Left renal pelvis (tissue), 4 donors: ENCODE measurements at places on chromosomes 2 and 18. TPM values are rescaled to one million over a fixed set of nuclear protein-coding genes. Genes with fewer than 3 reads are reported as not detected.

DNAH7 gene
- polyA plus RNA-seq: 9.1 TPM

DSC2 gene
- polyA plus RNA-seq: 40.6 TPM

CRACDL gene
- polyA plus RNA-seq: 3.2 TPM

ANKRD30B gene
- polyA plus RNA-seq: not detected

POTEI gene
- polyA plus RNA-seq: 0.10 TPM

RGPD3 gene
- polyA plus RNA-seq: not detected

TRAF3IP1 gene
- 20.6 TPM for polyA plus RNA-seq

LRRTM1 gene
- 2.9 TPM for polyA plus RNA-seq

IL37 gene
- not detected for polyA plus RNA-seq

ZNF513 gene
- polyA plus RNA-seq: 15.7 TPM

DNA sequence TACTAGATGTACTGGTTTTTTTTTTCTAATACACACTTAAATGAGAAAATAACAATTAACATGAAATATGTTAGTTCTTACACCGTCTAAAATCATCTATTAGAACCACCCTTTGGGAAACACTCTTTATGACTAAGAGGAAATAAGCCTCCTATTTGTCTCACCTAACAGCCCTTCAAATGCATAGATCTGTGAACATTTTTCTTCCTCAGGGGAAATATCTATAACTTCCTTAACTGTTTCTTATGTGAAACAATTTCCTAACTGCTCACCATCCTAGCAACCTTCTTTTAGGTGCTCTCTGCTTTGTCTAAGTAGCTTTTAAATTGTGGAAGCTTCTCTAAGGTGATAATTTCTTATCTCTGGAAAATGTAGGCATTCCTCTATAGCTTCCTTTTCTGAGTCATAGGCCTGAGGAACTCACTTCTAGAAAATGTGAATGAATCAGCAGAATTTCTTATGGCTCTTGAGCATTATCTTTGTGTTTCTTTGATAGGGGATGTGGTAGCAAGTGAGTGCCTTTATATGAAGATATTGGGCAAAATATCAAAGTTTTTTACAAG, 56.1 kb downstream of the CNTNAP5 start:
- no peak for DNase-seq

GRCh38 chr2:200348897-200349563, 42.5 kb downstream of the SPATS2L start:
- no peak for DNase-seq

GRCh38 chr2:217978536-217979150, 24.2 kb downstream of the TNS1 start:
- no peak for DNase-seq

GRCh38 chr2:24926602-24927252, 6.7 kb upstream of the ADCY3 start:
- peak; percentile 8 for DNase-seq

- DNase-seq: peak; percentile 79
Observed at GRCh38 chr18:59070181-59070912, 69.3 kb upstream of the SEC11C start.

GRCh38 chr2:10369269-10370255, 66.9 kb downstream of the HPCAL1 start:
- no peak for DNase-seq

GRCh38 chr2:111167863-111168162, 47.1 kb downstream of the BCL2L11 start:
- no peak for DNase-seq

DNA sequence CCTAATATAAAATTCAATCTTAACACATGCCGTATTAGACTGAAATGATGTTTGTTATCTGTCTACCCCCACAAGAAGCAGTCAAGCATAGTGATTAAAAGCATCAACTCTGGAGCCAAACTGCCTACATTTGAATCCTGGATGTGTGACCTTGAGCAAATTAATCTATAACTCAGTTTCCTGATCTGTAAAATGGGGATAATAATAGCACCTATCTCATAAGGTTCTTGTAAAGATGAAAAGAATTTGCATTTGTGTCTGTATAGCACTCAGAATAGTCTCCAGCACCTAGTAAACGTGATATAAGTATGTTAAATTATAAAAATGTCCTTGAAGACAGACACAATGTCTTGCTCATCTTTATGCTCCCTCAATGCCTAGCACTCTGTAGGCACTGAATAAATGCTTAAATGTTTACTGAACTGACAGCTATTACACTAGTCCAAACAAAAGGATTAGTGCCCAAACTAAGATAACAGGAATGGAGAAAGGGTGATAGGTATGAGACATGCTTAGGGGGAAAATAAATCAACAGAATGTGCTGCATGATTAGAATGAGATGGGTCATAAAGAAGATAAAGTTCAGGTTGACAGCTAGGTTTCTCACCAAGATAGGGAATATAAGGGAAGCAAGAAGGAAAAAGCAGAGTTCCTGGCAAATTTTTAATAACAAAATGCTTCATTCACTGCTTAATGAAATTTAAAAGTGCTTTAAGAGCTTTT, 180.6 kb downstream of the ATAD2B start:
- no peak for DNase-seq

- no peak for DNase-seq
Observed at GRCh38 chr2:217722883-217723472, 279.8 kb downstream of the TNS1 start.

- peak; percentile 82 for DNase-seq
Observed at GRCh38 chr2:176162911-176163671, 6.0 kb downstream of the HOXD3 start.

GRCh38 chr2:112273349-112273748, 2.0 kb upstream of the ZC3H6 start:
- DNase-seq: no peak

DNA sequence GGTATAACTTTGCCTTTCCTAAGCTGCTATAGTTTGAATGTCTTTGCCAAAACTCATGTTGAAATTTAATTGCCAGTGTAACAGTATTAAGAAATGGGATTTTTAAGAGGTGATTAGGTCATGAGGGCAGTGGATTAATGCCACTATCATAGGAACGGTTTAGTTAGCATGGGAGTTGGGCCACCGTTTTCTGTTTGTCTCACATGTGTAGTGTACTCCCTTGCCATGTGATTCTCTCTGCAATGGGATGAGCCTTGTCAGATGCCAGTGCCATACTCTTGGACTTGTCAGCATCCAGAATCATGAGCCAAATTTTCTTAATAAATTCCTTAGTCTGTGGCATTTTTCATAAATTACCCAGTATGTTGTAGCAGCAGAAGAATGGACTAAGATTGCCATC, 388.9 kb upstream of the RGPD4 start:
- DNase-seq: no peak

DNA sequence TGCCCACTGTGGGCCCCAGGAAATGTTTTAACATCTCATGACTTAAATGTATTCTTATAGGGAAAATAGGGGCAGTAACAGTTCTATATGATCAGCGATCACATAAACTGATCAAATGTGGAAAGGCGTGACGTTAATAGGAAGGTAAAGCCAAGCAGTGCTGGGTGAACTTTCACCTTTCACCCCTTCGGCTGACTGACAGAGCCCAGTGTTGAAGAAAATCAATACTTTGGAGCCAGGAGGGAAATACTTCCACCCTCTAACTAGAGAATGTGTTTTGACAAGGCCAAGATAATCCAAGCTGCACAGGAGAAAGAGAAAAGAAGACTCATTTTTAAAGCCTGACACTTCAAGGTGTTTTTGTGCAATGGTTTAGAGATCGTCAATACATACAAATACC, 116.5 kb upstream of the BOD1L2 start:
- DNase-seq: no peak

DNA sequence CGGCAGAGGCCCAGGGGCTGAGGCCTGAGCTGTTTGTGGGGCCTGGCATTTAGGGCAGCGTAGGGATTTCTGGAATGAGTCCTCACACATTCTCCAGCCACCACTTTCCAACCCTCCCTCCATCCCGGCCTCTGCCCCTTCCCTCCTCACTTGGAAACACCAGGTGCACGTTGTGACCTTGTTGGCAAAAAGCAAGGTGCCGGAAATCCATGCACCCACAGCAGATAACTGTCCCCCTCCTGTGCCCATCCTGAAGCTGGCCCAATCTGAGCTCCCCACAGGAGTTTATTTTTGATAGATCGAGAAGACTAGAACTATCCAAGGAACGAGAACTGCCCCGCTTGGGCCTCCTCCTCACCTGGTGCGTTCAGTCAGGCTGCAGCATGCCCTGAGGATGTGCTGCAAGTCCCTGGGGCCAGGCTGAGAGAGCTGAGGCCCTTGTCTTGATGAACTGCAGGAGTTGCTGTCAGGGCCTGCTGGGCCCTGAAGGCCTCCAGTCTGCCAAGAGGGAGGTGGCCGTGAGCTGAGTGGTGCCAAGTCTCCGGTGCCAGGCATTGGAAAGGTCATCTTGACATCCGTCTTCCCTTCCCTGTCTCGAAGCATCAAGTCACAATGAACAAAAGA, 55.8 kb downstream of the CTIF start:
- no peak for DNase-seq

GRCh38 chr2:107743274-107743673, 83.4 kb upstream of the RGPD4 start:
- DNase-seq: no peak

DNA sequence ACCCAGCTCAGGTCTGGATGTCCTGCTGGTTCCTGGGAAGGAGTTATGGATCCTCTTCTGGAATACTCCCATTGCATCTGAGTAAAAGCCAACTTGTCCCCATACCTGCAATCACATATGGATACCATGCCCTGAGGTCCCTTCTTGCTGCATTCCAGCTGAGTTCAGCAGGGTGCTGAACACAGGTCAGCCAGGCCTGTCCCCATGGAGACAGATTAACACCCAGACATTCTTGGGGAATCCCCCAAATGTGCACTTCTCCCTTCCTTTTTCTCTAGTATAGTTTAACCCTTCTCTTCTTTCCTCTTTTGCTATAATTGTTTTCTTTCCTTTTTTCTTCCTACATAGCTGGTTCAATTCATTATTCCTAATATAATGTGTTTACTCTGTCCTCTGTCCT, 799.6 kb upstream of the HS6ST1 start:
- no peak for DNase-seq

- no peak for DNase-seq
Observed at GRCh38 chr2:147211484-147211883, 633.3 kb upstream of the ACVR2A start.

- DNase-seq: no peak
Observed at GRCh38 chr18:30248056-30248455, 794.5 kb downstream of the DSC3 start.

- DNase-seq: no peak
Observed at GRCh38 chr2:145411493-145411892, 891.6 kb upstream of the ZEB2 start.

DNA sequence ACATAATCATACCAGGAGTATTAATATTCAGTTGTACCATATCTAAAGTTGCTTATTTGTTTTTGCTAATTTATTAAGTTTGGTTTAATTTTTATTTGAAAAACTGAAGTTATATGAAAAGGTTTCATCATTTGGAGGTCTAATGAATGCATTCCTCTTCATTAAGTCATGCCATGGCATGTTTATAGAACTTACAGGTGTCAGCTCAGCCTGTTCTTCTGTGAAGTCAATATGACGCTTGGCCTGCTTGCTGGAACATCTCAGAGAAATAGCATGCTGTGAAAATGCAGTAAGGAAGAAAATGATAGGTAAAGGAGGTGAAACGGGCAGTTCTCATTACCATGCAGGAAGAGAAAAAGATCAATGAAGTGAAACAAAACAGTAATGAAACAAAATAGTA, 58.2 kb downstream of the RAPH1 start:
- DNase-seq: no peak

DNA sequence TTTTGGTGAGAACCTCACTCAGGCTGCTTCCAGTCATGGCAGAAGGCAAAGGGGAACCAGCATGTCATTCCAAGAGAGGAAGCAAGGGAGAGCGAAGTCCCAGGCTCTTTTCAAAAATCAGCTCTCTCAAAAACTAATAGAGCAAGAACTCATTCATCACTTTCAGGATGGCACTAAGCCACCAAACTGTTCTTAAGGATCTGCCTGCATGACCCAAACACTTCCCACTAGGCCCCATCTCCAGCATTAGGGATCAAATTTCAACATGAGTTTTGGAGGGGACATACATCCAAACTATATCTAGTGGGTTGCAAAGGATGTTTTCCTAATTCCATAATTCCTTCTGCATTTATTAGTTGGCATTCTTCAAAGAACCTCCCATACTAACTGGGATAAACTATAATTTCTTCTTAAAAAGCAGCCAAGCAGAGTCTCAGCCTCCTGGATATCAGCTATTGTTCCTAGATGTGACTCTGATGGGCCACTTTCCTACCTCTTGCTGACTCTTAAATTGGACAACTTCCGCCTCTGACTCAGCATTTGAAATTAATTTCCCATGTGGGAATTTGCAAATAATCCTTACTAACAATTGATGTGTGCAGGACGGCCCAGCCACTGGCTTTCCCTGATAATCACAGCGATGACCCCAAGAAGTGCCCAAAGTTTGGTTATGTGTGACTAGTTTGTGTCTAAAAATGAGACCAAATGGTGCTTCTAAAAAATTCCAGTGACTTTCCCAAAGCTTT, 5.5 kb upstream of the REV1 start:
- DNase-seq: no peak

- no peak for DNase-seq
Observed at GRCh38 chr18:62519684-62520083, 3.1 kb upstream of the ZCCHC2 start.

DNA sequence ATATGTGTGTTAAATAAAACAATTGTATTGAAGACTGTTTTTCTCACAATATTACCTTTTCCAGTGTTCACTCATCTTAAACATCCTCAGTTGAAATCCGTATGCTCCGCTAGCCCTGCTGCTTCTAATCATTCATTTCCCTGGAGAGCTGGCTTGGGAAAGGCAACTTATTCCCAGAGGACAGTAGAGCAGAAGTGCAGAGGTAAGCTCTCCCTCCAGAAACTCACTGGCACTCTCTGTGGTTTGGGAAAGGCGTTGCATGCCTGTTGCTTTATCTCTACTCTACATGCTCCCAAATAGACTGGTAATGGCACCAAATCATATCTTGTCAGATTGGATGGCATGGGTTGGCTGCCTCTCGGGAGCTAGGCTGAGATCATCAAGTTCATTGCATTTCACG, 117.1 kb upstream of the BOD1L2 start:
- no peak for DNase-seq

DNA sequence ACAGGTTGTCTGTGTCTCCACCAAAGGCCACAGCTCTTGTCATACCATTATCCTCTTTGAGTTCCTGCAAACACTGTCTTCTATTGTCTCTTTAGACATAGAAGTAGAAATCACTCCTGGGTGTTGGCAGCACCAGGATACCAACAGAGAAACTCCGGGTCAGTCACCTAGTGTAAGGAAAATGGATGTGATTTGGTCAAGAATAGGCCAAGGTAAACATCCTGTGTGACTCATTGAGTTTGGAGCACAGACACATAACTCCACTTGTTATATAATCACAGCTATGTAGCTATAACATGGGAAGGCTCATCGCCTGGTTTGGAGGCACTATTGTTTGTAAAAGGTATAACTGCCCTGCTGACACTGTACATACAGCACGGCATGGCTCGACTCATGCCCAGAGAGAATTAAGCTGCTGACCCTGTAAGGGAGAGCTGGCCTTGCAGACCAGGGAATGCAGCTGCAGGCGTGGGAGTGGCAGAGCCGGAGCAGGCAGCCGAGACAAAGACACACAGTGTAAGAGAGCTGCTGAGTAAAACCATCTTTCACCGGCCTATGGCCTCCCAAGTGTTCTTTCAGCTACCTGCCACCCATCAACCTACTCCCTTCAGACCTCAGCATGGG, 3.4 kb upstream of the TXNL1 start:
- no peak for DNase-seq
